ENCODE measurements at places on chromosomes 3 and 15.

GRCh38 chr15:46420990-46421389, 786.2 kb downstream of the SQOR start:
- DNase-seq, result no peak

DNA sequence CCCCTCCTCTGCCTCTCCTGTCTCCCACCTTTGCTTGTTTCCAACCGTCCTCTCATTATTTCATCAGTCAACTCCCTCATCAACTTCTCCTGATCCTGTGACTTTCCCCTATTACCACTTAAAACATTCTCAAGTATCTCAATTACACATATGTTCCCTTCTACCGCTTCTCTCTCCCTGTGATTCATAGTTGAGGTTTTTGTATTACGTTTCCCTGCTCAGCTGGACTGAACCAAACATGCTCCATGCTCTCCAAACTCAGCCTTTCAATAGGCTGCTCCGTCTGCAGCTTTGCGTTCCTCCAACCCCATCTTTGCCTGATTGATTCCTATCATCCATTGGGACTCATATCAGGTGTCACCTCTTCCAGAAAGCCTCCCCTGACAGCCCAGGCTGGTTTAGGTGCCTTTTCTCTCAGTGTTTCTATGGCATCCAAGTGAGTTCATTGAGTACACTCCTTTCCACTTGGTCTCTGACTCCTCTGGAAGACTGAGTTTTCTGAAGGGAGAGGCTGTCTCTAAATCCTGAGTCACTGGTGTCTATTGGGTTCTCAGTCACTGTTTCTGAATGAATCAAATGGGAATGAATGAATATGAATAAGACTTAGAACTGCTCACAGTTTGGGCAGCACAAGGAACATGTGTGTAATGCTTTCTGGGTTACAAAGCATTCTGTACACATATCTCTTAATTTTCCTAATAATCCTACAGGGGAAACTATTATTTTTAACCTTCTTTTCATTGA, 56.4 kb downstream of the PLD1 start:
- no peak for DNase-seq

DNA sequence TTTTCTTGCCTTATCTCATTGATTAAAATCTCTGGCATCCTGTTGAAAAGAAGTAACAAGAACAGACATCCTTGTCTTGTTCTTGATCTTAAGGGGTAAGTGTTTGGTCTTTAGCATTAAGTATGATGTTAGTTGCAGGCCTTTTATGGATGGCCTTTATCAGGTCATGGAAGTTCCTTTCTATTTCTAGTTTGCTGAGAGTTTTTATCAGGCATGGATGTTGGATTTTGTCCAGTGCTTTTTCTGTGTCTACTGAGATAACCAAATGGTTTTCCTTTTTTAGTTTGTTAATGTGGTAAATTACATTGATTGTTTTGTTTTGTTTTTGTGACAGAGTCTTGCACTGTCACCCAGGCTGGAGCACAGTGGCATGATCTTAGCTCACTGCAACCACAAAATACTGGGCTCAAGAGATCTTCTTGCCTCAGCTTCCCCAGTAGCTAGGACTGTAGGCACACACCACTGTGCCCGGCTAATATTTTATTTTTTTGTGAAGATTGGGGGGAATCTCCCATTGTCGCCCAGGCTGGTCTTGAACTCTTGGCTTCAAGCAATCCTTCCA, 26.3 kb downstream of the MRAS start:
- no peak for DNase-seq

DNA sequence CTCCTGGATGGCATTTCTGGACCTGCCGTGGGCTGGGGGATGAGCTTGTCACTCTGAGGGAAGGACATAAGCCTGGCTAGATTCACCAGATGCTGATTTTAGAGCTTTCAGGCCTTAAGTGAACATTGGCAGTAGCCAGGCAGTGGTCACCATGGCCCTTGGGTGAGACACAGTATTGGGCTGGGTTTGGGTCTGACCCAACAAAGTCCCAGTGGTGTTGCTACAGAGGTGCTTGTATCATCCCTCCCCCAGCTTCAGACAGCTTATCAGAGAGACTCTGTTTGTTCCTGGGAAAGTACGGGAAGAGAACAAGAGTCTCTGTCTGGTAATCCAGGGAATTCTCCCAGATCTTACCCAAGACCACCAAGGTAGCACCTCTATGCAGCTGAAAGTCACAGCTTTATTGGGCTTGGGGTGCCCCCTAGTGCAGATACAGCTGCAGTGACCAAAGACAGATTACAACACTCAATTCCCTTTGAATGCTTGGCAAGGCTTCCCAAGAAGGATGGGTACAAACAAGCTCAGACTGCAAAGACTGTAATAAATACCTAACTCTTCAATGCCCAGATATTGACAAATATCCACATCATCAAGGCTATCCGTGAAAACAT, 9.8 kb upstream of the RUVBL1 start:
- peak; percentile 16 for DNase-seq

DNA sequence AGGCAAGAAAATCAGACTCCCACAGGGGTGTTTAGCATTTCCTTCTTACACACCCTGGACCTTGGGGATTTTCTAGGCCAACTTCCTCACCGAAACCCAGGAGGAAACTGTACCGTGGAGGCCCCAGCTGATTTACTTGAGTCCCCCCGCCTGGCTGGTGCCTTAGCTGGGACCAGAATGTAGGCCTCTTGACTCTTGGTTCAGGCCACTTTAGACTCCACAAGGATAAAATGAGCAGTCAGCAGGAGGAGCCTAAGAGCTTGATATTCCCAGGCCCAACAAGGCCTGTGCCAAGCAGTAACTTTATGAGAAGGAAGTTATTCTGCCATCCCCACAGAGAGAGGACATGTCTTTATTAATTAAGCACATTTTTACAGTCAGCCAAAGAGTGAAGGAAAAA, 4.6 kb upstream of the APBA2 start:
- no peak for DNase-seq
